ENCODE measurements at places on chromosomes 1 and 21.

DNA sequence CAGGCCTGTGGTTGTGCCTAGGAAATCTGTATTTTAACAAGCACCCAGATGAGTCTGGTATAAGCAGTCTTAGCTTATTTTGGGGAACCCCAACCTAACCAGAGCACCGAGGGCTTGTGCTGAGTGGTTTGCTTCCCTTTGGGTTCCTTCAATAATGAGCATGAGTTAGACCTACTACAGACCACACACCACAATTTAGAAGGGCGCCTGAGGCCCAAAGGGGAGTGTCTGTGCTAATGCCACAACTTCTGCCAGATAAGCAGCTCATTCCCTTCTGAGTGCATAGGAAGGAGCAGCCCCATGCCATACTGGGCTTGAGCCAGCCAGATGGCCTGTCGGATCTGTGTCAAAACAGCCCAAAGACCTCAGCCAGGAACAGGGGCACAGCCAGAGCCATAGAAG is 15.4 kb upstream of the LSS start:
- no peak for DNase-seq

DNA sequence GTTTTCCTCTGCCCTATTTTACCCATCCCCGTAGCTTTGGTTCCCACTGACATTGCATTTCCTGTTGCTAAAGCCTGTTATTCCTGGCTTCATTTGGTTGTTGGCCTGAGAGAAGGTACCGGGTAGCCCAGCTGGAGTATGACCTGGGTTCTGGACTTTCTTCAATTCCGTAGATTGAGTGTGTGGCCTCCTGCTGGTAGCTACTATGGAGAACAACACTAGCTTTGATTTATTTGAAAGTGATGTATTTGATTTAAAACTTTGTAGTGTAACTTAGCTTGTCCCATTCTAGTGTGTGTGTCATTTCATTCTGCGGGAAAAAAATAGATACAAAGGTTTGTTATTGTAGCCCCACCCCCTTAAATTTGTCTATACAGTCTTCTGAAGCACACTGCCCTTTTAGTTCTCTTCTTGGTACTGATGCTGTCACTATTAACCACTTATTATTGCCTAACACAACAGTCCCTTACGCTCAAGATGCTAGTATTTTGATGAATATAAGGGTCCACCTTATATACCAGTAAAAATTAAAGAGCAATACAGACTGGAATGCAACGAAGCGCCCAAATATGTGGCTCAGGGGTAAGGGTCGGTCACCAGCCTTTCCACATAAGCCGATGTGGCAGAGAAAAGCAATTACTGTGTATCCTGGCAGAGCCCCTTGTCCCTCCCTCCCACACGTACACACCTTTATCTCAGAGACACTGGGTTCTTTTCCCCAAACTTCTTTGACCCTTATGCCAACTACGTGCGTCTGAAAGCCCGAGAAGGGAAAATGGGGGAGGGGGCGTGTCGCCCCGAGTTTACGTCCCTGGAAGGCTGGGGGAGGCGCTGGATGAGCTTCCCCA is 643 bp upstream of the MOV10 start:
- no peak for DNase-seq

GRCh38 chr1:236762410-236762809 is 32.7 kb upstream of the MTR start:
- no peak for DNase-seq

GRCh38 chr1:23984417-23985186 is 4.5 kb upstream of the SRSF10 start:
- DNase-seq, result no peak

- DNase-seq, result no peak
Observed at GRCh38 chr1:153985941-153986761, at the start of gene RAB13. Gene RAB13, minus strand, starts transcription at chr1:153986339. Its CDS starts 103 bp downstream, at chr1:153986236.

- no peak for DNase-seq
Observed at GRCh38 chr1:156119503-156120209, 5.1 kb downstream of the LMNA start.

DNA sequence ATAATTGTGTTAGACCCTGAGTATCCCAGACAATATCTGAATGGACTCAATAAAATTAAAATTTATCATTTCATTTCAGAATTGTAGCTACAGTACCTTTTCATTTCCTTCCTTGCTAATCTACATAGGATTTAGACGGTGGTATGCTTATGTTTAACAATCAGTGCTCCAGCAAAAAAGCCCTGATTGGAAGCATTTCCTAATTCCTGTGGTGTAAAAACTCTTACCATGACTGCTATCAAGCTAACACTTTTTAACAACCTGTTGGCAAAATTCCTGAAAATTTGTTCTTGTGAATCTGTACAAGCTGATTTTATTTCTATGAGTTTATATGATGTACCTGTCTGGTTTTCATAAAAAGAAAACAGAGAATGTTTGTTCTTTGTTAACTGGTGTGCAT is 5.2 kb upstream of the FNBP1L start:
- DNase-seq, result no peak

- DNase-seq, result no peak
Observed at GRCh38 chr1:36822648-36823047, 211.7 kb downstream of the GRIK3 start.

- DNase-seq, result no peak
Observed at GRCh38 chr1:218459878-218460711, 115.0 kb downstream of the TGFB2 start.

- DNase-seq, result no peak
Observed at GRCh38 chr1:106268070-106268469, 788.4 kb upstream of the PRMT6 start.

- no peak for DNase-seq
Observed at GRCh38 chr1:231376875-231377549, 38.9 kb downstream of the SPRTN start.
